ENCODE measurements at places on chromosomes 5 and 9.

DNA sequence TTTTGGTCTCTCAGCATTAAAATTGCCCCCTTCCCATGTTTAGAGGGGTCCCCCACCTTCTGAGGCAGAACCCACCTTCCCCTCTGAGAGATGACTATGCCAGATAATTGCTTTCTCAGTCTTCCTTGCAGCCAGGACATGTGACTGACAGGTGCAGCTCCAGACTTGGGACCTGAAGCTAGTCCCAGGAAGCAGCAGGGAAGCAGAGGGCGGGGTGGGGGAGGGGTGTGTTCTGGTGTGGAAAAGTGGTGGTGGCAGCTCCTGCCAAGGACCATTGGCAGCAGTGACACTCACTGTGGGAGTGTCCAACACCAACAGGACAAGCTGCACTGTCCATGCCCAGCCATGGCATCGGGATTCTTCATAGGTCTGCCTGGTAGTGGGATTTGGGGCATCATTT is 2.3 kb downstream of the EIF4E1B start:
- DNase-seq, result no peak

- DNase-seq, result no peak
These were observed 842.6 kb upstream of the ACO1 start for GRCh38 chr9:31541721-31542281.

DNA sequence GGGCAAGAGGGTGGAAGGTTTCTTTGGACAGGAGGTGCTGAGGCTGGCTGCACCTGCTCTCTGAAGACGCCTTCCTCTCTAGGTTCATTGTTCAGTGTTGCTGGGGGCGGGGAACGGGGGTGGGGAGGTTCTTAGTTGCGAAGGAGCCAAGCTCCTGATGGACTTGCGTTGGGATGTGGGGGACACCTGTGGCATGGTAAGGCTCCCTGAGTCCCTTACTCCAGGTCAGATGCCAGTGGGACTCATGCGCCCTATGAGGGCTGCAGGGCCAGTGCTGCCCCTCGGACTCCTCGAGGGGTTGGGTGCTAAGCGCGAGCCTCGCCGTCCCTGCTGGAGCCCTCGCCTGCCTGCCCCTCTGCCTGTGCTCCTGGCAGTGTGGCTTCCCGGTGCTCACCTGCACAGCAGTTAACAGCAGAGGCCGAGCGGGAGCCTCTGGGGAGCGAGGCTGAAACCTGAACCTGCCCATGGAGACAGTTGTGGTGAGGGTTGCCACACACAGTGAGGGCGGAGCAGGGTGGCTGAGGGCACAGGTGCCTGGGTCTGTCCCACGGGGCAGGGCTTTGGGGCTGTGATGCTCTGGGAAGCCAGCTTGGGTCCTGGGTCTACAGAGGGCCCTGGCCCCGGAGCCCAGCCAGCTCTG is 5.5 kb downstream of the RNU6ATAC start:
- no peak for DNase-seq

DNA sequence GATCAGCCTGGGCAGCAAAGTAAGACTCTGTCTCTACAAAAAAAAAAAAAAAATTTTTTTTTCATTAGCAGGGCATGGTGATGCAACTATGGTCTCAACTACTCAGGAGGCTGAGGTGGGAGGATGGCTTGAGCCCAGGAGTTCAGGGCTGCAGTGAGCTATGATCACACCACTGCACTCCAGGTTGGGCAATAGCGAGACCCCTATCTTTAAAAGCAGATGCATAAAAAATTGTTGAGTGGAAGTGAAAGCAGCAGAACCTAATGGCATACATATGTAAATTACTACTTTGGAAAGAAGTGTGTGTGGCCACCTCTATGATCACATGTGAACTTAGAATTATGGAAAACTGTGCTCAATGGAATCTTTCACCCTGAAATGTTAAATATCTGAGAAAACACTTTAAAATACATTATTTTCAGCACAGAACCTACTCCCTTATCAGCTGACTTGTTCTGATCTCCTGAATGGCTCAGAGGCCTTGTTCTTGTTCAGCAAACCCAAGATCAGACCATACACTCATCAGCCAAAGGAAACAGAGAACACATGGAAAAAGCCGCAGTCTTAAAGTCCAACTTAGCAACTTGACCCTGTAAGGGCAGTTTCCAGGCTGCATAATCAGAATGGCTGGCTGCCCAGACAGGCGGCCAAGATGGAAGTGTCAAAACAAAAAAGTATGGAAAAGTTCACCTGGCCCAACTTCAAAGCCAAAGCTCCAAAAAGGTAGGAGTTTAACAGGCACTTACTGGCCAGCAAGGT is 56.5 kb downstream of the SIL1 start:
- DNase-seq, result no peak

DNA sequence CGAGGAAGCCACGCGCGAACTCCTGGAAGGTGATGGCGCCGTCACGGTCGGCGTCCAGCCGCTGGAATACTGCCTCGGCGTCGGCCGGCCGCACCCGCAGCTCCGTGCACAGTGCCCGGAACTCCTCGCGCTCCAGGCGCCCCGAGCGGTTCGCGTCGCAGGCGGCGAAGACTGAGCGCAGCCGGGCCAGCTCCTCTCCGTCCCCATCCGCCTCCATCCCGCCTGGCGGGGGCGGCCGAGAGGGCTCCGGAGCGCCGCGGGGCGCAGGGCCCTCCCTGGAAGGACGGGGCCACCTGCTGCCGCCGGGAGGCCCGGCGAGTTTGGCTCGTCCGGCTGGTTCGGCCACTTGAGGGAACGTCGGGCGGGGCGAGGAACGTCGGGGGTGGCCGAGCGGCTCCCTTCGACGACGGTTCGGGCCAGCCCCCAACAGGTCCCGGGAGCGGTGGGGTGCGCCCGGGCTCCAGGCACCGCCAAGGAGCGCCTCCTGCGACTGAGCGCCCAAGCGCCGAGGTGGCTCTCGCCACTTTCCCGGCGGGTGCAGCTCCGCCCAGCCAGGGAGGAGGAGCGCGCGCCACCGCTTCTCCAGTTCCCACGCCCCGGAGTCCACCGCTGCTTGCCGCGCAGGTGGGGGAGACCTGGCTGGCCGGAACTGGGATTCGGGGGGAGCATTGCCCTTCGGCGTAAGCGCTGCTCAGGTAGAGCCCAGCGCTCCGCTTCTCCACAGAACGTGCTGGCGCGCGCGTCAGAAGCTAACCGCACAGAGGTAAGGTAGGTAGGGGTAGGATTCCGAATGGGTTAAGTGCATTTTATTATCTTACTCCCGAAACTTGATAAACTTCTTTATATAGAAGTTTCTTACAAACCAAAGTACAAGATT is at the start of gene RASEF:
TSS of gene RASEF (minus strand) at position 492 of the 877 bp plus-strand sequence. CDS start at position 217, 275 bp downstream.
- no peak for DNase-seq

DNA sequence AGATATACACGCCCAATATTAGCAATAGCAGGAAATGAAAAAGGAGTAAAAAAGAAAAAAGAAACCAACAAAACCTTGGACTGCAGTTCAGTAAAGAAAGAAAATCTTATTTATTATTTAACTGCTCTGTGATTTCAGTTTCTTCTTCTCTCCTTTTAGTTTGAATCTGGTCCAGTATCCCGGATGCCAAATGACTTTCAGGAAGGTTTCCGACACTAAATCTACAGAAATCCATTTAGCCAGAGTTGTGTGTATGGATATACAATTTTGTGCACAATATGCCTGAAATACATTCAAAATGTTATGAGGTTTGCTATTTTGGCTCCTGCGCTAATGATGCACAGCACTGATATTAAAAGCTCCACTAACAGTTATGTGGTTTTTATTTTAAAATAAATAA is 64.5 kb downstream of the FBXL7 start:
- DNase-seq, result no peak

GRCh38 chr5:135693371-135693955 is 114.7 kb upstream of the CXCL14 start:
- DNase-seq, result no peak

- no peak for DNase-seq
These were observed 56.5 kb downstream of the PDE4D start for GRCh38 chr5:59837071-59837470.

GRCh38 chr5:73733219-73733618 is 107.2 kb downstream of the ARHGEF28 start:
- no peak for DNase-seq

DNA sequence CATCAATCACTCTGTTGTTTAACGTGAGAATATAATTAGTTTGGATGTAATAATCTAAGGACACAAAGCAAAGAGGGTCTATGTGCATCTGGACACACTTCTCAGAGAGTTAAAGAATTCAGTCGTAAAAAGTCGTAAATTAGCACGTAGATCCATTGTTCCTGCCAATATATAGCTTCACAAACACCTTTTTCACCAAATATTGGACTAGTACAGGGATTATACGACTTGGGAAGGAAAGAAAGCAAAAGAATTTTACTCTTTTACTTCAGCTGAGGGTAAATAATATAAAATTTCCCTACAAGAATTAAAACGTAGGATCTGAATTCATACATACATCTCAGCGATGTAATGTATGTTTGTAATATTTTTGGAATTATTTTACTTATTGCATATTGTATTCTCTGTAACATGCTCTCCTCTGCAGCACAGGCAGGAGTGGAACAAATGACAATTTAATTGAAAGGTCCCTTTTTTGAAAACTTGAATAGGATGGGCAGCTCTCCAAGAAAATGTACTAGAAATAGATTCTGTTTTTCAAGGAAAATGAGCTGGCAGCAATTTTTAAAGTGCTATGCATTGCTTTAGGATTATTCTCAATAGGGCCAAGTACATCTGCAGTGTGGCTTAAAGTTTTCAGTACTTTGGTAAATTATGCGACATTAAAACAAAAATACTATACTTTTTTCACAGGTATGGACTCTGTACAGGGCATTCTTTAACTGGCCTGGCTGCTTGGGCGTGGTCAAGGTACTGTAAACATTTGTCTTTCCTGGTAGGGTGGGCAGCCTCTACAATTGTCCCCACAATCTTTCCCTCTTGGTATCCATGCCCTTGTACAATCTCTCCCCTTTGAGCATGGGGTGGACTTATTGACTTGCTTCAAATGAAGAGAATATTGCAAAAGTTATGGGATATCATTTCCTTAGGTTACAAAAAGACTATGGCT is 39.7 kb upstream of the HSD17B4 start:
- DNase-seq, result no peak

GRCh38 chr9:131391020-131391419 is 2.9 kb upstream of the PRRC2B start:
- DNase-seq, result no peak

DNA sequence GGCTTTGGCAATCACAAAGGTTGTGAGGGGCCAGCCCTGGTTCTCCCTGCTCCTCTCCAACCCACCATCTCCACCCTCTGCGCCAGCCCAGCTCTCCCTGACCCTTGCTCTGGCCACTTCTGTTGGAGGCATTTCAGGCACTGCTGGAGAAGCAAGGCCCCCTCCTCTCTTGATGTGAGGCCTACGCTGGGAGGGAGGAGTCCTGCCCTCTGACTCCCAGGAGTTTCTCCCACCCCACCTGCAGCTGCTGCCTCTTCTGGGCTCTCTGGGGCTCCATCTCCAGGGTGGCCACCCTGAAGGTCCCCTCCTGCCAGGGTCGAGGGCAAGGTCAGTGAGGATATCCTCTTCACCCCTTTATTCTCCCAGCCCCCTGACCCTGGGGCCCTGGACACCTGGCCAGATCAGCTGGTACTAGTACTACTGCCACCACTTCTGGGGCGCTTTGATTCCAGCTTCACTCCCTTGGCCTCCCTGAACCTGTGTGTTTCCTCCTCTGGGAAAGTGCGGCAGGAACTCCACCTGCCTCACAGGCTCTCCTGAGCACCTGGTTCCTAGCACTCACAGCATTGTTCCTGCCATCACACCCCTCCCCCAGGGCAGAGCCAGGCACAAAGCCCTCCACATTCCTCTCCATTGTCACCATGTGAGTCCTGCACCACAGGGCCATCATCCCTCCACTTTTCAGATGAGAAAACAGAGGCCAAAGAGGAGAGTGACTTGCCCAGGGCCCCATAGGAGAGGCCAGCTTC is 23.8 kb upstream of the TDRD7 start:
- no peak for DNase-seq

DNA sequence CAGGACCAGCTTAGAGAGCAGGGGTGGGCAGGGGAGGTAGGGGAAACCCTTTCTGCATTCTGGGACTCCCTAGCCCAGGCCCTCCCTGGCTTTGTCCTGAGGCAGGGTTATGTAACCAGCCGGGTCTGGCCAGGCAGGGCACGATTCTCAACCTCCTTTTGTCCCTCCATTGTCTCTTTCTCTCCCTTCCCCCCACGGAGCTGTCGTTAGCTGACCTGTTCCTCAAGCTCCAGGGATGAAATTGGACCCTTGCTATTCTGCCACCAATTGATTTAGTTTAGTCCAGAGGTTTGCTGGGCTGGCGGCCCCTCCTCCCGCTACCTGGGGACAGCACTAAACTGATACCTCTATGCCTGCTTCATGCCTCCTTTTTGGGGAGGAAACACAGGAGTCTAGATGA is 9.4 kb upstream of the NDST1 start:
- no peak for DNase-seq

GRCh38 chr5:169162407-169162806 is 138.5 kb downstream of the SLIT3 start:
- no peak for DNase-seq

GRCh38 chr9:109108318-109108717 is 11.4 kb downstream of the TMEM245 start:
- DNase-seq, result no peak

GRCh38 chr5:10825897-10826644 is 65.0 kb upstream of the DAP start:
- DNase-seq, result no peak

DNA sequence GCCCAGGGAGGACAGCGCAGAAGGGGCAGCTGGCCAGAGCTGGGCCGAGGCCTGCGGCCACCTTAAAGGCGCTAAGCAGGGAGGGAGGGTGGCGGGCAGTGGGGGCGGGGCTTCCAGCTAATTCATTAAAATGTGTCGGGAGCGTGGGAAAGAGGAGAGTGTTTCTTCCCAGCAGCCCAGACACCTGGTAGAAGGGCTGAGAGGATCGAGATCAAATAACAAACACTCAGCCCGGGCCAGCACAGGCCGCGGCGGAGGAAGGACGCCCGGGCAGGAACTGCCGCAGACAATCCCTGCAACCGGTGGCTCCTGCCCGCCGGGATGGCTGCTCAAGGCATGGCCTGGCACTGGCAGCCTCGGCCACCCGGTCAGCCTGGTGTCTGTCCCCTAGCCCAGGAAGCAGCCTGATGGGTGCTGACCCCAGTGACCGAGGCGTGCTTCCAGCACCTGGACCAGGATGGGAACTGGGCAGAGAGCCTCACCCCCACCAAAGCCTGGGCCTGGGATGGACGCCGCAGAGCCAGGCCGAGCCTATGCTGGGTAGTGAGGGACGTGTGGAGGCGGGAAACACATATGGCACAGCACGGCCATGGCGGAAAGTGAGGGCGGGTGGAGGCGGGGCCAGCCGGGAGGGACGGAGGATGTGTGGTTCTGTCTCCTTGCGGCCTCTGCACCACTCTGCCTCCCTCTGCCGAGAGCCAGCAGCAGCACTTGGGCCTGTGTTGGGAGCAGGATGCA is 3.2 kb upstream of the NRARP start:
- DNase-seq, result no peak

DNA sequence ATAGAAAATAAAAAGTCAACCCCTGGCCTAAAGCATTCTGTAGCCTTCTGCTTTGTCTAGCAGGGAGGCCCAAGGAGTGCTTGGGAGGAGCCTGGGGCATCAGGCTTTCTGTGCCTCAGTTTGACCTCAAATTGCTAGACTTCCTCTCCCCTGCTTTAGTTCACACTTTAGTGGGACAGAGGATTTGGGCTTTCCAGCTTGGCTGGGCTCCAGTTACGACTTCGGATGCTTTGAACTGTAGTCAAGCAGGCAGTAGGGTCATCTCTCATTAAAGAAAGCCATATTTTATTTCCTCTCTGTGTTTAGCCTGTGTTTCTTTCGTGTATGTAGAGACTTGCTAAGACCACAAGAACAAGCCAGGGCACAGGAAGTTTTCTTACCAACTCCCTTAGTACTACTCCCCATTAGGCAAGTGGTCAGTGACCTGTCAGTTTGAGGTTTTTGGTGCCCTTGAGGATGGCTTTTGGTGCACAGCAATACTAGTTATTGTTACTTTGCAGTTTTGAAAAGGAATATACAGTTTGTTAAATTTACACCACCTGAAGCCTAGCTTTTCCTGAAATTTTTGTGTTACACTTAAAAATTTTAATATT is 334.7 kb downstream of the NDUFS4 start:
- no peak for DNase-seq
